Cortex of kidney (tissue), 1 donor: ENCODE measurements at places on chromosomes 11 and 22.

DNA sequence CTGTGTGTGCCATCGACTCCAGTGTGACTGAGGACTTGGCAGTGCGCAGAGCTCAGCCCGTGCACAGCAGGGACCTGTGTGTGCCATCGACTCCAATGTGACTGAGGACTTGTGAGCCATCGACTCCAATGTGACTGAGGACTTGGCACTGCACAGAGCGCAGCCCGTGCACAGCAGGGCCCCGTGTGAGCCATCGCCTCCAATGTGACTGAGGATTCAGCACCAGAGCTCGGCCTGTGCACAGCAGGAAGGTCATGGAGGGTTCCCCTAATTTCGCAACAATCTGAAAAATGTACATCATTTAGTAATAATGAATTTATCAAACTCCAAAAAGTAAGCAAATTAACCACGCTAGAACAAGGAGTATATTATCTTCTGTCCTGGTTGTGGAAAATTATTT is 348.3 kb upstream of the B3GAT1 start:
- DNase-seq, result no peak

DNA sequence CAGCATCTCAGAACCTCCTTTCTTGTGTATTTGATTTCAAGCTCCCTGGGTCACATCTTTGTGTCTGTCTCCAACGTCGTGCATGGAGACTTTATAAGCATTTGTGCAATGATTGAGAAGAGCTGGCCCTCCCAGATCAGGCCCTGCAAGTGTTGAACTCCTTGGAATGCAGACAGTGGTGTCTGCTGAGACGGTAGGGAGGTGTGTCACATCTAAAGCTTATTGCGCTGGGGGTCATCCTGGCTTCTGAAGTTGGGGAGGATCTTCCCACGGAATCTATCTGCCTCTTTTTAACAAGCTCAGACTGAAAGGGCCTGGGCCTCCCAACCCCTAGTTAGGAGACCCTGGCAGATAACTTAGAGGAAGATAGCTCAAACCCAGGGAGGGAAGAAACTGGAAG is 6.7 kb downstream of the APLNR start:
- no peak for DNase-seq

DNA sequence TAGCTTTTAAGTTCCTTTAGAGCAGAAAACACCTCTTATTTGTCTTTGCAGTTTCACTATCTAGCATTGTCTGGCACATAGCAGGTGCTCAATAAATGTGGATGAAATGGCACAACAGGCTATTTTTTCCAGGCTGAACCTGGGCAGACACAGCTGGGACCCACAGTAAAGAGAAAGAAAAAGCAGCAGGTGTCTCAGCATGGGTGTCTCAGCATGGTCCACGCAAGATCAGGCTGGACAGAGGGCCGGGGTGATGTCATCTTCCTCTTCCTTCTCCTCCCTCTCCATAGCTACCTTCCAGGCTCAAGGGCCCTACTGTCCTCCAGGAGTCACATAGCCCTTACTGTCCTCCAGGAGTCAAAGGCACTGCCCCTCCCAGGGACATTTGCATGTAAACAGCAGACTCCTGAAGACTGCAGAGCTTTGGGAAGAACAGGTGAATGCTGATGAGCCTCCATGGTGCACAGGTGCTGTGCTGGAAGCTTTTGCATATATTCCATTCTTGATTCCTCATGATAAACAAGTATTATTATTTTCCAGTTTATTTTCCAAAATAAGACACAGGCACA is 65.2 kb downstream of the DSCAML1 start:
- no peak for DNase-seq

GRCh38 chr11:11976481-11977127 is 31.8 kb downstream of the DKK3 start:
- DNase-seq, result no peak

GRCh38 chr11:117610901-117611300 is 186.1 kb downstream of the DSCAML1 start:
- no peak for DNase-seq

- DNase-seq, result no peak
These were observed 78.2 kb downstream of the KCNC1 start for GRCh38 chr11:17812865-17813187.

GRCh38 chr11:110890995-110891394 is 178.8 kb upstream of the ARHGAP20 start:
- no peak for DNase-seq

GRCh38 chr11:105538588-105538987 is 71.3 kb upstream of the GRIA4 start:
- no peak for DNase-seq

DNA sequence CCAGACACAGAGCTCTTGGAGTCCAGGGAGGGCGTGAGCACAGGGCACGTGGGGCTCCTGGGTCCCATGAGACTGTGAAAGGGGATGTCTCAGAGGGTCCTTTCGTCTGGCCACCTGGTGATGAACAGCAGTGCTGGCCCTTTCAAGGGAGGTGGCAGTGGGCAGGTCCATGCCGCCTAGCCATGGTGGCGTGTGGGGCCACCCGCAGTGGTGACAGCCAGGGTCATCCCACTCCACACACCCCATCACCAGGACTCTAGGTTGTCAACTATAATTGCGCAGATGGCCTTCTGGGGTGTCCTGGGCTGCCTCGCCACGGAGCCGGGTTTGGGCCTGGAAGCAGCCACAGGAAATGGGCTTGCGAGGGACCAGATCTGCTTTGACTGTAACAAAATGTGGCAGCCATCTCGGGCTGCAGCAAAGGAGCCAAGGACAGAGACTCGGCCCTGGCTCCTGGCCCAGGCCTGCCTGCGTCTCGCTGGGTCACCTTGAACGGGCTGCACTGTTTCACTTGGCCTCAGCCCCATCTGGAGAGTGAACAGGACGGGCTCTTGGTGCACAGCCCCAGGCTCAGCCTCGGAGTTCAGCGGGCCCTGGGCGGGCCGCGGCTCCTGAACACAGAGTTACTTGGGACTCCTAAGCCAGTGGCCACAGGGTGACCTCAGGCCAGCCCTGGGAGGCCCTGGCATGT is 1350.5 kb downstream of the BRD1 start:
- no peak for DNase-seq

GRCh38 chr22:22506736-22507135 is 1.8 kb downstream of the ZNF280B start:
- no peak for DNase-seq
